AG04449 (cell line): ENCODE measurements at places on chromosomes 3 and 15.
A peak's percentile ranks its signal among the peaks of the same experiment; 100 is the strongest.

DNA sequence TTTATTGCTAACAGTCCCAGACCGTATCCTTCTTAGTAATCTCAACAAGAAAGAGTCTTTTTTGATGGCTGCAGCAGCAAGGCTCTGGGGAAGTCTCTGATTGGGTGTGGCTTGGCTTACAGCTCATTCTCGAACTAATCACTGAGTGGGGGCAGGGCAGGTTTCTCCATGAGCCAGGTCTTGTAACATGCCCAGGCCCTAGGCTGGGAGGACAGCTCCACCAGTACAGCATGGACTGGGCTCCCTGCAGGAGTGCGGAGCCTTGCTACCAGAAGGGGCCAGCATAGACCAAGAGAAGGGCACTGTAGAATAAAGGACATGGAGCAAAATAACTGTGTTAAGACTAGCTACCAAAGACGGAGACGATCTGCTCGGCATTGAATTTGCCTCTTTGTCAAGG, 7.2 kb downstream of the CD276 start:
- DNase-seq = no peak

DNA sequence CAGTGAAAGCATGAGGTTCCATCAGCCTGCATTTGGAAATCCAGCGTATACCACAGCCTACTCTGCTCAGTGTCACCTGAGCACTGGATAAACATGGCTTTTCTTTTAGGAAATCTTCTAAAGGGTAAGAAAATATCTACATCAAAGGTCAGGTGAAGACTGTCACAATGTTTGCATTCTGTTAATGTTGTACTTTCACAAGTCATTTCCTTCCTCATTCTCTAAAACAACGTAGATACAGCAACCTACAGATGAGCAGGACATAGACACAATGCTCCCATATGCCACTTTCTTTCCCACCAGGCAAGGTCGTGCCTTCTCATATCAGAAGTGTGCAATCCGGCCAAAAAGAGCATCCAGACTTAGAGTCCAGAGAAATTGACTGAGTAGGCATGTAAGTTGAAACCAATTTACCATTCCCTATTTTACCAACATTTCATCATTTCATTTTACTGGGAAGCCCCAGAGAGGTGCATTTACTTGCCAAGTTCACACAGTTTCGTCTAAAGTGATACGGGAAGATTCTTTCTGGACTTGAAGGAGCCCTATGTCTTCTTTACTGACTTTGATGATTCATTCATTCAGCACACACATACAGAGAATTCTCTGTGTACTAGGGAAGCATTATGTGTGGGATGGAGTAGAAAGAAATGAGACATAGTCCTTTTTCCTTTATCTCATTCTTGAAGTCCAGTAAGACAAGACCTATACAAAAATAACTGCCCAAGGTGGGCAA, 30.6 kb upstream of the LPP start:
- DNase-seq = no peak

DNA sequence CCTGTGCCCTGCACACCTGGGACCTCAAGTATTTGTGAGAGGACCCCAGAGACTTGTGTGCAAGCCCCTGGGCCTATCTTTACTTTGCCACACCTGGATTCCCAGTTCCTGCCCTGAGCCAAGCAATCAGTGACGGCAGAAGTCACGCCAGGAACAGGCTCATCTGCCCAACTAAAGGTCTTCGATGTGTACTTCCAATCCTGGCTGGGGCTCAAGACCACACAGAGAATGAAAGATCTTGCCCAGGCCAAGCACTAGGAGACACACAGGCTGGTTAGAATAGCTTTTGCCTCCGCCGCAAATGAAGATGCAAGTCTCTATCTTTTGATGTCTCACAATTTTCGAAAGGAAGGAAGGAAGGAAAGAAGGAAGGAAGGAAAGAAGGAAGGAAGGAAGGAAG, 228.8 kb downstream of the OCA2 start:
- no peak for DNase-seq

GRCh38 chr15:64857421-64857820, 15.7 kb downstream of the PLEKHO2 start:
- no peak for DNase-seq

GRCh38 chr3:171640520-171641412, 169.5 kb downstream of the PLD1 start:
- DNase-seq = peak; percentile 33

- DNase-seq = no peak
Observed at GRCh38 chr3:72624656-72625055, 223.6 kb downstream of the SHQ1 start.

DNA sequence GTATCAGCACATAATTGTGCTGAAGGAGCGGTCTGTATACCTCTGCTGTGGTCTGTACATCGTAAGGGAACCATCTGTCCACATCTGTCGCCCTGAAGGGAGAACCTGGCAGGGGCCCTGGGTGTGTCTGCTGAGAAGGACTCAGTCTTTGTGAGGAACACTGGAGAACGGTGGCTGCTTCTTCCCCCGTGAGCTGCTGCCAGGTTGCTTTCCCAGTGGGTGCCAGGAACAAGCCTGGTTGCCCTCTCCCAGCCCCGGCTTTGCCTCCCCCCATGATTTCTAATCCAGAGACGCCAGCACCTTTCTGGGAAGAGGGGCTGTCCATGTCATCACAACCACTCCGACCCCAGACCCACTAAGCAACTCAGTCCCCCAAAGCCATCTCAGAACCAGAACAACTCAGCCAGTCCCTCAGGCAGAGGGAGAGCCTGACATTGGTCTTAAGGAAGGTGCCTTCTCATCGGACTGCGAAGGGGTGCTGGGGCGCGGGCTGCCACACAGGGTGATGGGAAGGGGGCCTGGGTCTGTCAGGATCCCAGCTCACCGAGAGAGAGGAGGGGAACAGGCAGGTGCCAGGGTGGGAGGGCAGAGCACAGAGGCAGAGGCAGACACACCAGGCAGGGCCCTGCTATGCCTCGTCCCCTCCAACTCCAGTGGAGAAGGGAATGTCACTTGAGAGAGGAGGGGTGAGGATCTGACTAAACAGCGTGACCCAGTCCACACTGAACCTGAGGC, 8.5 kb downstream of the TNK2 start:
- DNase-seq = no peak

DNA sequence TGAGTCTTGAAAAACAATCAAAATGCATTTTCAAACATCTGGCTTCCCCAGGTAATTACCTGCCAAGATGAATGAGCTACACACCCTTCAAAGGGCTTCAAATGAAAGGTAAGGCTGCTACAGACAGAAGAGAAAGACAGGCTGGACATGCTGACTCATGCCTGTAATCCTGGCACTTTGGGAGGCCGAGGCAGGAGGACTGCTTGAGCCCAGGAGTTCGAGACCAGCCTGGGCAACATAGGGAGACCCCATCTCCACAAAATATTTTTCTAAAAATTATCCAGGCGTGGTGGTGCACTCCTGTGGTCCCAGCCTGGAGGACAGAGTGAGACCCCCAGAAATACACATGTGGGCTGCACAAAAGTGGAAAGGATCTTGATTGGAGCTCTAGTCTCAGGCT, 14.5 kb upstream of the ZFYVE19 start:
- no peak for DNase-seq

DNA sequence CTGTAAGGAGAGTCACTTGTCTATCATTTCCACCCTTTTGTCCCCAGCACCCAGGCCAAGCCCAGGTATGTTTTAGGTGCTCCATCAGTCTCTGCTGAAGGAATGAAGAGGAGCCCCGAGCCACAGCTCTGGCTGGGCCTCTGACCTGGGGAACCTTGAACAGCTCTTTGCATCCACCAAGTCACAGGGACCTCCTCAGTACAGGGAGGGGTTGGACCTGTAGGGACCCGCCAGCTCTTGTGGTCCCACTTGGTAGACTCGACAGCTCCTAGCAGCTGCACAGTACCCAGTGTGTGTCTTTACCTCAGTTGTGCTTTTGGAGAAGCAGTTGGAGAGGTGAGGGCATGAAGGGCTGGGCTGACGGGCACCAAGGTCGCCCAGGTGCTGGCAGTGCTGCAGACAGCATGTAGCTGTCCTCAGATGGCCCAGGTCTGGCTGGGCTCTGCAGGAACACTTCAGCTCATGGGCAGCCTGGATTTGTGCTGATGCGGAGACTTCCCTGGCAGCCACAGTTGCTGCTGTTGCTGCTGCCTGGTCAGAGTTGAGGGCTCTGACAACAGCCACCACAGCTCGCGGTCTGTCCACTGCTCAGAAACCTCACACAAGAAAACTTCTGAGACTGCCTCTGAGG, 123.6 kb downstream of the CACNA1D start:
- DNase-seq = no peak

- no peak for DNase-seq
Observed at GRCh38 chr15:38554354-38554753, 10.3 kb downstream of the RASGRP1 start.

DNA sequence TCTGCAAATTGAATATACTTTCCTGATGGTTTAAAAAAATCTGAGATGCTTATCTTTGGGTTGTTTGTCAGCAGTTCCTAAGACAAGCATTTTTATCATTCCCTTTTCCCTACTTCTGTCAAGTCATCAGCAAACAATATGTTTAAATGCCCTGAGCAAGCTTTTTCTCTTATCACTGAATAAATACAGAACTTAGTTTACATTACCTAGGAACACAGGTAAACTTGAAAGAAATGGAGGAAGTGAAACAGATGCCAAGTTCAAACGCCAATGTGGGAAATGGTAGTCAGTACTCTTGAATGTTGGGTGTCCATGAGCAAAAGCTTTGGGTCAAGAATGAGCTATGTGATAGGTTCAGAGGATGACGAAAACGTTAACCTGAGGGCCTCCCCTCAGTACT, 17.2 kb upstream of the TCAIM start:
- no peak for DNase-seq

- no peak for DNase-seq
Observed at GRCh38 chr3:152019508-152019907, 146.1 kb downstream of the SUCNR1 start.

DNA sequence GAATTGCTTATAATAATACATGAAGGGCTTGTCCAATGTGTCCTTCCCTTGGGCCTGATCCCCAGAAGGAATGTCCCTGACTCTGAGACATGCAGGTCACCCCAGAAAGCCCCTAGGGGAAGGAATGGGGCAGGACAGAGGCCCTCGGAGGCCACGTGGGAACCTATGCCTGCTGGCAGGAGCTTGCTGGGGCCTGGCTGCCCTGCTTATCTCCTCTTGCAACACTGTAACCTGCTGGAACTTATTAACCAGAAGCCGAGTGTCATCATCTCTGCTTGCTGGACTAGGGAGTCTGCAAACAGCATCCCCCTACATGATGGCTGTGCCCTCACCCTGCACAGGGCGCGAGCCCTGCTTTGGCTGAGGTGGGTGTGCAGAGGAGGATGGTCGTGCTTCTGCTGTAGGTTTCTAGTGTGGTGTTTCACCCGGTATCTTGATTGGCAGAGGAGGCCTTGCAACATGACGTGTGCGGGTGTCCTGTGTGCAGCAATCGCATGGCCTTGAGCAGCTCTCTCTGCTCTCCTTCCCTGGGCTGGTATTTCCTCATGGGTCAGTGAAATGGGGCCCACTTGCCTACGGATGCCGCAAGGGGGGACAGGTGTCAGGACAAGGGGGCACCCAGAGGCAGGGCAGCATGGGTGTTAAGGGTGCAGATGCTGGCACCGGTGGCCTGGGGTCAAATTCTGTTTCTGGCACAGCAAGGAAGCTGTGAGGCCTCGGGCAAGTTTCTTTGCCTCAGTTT, 5.0 kb downstream of the CHST13 start:
- no peak for DNase-seq

DNA sequence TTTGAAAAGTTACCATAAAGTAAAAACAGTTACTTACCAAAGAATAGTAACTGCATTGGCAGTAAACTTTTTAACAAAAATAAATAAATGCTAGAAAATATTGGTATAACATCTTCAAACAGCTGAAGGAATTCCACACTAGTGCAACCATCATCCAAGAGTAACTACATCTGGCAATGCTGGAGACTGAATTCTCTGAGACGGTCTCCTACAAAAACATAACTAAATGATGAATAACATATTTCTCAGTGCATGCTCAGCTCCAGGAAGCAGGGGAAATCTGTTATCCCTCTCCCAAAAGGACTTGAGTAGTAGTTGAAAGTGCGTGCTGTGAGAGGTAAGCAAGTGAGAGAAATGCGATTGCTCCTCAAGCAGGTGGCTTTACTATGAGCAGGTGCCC, 526.8 kb upstream of the CCDC54 start:
- DNase-seq = no peak

- no peak for DNase-seq
Observed at GRCh38 chr3:174193604-174194003, 665.5 kb upstream of the NAALADL2 start.

DNA sequence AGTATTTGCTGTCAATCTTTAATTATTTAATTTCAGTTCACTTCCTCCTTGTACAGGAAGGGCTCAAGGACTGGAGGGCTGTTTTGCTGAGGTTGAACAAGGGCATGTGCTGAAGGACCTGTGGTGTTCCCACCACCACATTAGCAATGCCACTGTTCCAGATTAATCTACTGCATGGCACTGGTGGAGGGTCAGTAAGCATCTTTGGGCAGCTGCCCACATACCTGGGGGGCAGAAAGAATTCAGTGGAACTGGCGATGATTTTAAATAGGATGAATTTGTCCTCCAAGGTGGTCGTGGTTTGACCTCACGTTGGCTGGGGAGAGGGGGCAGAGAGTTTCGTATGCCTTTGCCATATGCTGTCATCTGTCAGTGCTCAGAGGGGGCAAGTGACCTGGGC, 244.8 kb downstream of the TLE3 start:
- no peak for DNase-seq

DNA sequence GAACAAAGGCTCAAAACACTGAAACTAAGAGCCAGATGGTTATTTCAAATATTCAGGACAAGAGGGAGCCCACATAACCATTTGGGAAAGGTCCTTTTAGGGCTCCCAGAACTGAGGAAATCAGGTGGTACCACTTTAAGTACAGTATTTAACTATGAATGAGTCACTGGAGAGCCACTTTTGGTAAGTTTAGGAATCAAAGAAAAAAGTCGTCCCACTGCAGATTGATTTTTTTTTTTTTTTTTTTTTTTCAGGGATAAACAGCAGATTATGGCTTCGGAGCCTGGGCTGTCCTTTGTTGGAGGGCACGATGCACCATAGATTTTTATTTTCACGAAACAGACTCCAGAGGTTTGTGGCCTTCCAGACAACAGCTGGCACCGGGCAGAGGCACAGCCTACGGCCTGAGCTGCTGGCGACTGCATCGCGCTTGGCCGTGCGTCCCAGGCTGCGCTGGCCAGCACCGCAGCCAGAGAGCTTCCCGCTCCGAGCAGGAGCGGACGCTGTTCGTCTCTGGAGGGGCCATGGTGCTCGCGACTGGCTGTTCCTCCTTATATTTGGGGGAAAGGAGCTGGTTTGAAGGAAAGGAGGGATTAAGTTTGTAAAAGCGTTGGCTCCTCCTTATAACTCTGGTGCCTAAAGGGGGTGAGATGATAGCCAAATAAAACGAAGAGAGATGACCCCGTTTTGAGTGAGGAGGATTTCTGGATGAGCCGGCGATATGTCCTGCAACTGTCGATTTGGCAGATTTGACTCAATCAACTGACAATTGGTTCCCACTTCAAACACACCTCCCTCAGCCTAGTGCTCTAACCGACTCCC, 152.9 kb upstream of the GOLIM4 start:
- no peak for DNase-seq
